ENCODE measurements at places on chromosomes 4 and X. TPM values are rescaled to one million over a fixed set of nuclear protein-coding genes. Genes with fewer than 3 reads are reported as not detected.

GRCh38 chr4:38190717-38191178 is 230.6 kb downstream of the PTTG2 start:
- DNase-seq: peak; percentile 53

DNA sequence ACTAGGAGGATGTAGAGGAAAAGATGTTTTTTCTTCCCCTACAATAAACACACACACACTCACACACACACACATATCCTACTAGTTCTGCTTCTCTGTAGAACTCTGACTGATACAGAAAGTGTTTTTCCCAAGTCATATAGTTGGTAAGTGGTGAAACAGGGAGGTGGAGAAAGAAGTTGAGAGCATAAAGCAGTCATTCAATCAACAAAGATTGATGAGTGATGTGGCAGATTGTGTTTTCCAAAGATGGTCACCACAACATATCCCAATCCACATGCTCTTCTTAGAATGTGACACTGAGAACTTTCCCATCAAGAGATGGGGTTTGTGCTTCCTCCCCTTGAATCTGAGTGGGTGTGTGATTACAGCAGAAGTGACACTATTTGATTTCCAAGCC is 123.4 kb upstream of the ATP6AP2 start:
- no peak for DNase-seq

GRCh38 chr4:5370286-5370685 is 319.0 kb downstream of the STK32B start:
- DNase-seq: peak; percentile 90

DNA sequence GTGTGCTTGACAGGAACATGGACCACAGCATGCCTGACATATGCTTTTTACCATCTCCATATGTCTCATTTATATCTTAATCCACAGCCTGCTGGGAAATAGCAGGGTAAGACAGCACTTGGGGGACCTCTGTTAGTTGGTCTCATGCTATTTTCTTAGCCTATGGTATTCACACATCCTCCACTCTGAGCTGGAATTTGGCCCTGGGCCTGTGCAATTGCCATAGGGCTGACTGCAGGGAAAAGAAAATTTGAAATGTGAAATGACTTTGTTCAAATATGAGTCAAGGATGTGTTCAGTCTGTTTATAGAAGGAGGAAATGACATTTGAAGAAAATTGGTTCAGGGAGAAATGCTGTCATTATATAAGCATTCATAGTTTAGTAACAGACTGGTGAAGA is 9.6 kb upstream of the MAP7D3 start:
- peak; percentile 87 for DNase-seq

DNA sequence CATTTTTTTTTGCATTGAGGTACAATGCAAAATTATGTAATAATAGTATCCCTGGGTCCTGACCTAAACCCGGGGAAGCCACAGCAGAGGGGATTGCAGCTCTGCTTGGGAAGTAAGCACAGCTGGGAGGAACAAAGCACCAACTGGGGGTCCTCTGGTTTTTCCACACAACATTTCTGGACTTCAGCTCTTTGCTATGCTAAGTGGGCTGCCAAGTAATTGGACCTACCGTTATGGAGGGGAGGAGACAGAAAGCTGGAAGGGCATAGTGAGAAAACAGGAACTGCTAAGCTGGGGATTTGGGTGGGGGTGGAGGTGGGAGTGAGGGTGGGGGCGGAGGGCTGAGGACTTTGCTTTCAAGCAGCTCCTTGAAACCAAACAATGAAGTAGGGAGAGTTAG is 183.3 kb downstream of the ZIC3 start:
- no peak for DNase-seq

GRCh38 chr4:179307297-179308136 is 1865.3 kb upstream of the AGA start:
- DNase-seq: peak; percentile 60

- DNase-seq: peak; percentile 72
Observed at GRCh38 chrX:137194164-137194563, 160.4 kb upstream of the GPR101 start.

Gene CSN1S1
- not detected for total RNA-seq

Gene GABRG1
- not detected for total RNA-seq

Gene GPC3
- total RNA-seq: not detected

All from PC-3 (cell line).